Testis (tissue), 5 donors: ENCODE measurements at places on chromosomes 7 and 10.
A peak's percentile ranks its signal among the peaks of the same experiment; 100 is the strongest.

DNA sequence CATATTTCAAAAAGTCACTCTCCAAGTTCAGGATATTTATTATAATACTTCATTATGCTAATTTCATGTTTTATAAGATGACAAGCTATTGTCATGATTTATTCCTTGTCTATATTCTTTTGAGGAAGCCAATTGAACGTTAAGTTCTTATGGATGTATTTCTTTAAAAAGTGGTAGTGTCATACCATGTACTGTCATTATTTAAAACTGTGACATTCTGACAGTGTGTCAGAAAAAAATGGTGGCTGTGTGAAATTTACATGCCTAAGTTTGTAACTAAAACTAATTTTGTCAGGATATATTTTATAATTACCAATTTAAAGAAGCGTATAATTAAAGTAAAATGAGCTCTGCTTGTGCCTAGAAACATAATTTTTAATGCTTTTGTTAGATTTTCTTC is 158.9 kb upstream of the HDAC9 start:
- DNase-seq: no peak

GRCh38 chr10:116121640-116122525 is 151.1 kb downstream of the GFRA1 start:
- no peak for DNase-seq

DNA sequence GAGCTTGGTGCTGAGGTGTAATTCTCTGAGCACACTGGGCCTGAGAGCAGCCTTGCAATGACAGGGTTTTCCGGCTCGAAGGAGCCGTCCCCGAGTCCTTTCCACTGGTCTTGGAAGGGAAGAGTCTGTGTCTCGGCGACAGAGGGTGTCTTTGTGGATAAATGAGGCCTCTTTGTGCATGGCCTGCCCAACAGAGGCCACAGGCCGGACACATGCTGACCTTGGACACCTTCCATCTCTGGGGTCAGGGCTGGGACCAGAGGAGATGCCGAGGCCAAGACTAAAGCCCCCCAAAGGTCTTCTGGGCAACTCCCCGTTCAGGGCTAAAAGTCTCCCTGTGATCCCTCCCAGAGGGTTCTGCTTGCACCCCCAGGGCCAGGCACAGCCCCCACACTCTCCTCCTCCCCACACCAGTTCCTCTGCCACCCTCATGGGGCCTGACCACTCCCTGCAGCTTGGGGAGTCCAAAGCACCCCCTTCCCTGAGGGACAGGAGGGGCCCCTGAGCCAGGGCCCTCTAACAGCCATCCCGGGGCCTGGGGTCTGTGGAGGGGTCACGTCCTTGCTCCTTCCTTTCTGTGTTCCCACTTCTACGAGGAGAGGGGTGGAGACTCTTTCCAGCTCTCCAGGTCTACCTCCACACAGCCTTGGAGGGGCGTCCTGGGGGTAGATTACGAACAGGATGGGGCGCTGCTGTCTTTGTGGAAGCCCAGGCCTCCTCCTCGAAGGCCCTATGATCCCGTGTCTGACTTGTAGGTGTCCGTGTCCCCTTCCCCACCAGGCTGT is 130.6 kb upstream of the FAM20C start:
- no peak for DNase-seq

DNA sequence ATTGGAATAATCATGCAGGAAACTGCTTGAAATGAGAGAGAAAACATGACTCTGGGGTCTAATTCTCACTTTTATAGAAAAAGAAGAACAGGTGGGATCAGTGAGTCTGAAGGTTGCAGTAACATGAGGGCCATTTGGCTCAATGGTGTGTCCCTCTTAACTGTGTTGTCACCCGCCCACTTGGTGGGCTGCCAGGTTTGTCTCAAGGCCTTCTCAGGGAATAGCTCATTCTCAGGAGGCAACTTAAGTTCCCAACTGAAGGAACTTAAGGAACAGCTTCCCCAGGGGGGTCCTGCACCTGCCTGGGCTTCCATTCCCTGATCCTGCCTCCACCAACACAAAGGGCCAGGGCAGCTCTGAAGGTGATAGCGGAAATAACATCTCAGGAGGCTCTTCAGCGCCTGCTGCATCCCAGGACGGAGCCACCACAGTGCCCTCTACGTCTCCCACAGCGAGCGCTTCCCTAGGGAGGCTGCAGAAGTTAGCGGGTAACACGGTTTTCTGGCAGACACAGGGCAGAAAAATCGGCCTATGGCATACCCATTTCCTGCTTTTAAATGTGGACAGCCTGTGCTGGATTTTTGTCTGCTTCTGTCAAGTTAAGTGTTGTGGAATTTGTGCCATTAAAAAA is 88.8 kb downstream of the ZRANB1 start:
- no peak for DNase-seq

- DNase-seq: no peak
These were observed 323.6 kb downstream of the GFRA1 start for GRCh38 chr10:115949282-115949844.

DNA sequence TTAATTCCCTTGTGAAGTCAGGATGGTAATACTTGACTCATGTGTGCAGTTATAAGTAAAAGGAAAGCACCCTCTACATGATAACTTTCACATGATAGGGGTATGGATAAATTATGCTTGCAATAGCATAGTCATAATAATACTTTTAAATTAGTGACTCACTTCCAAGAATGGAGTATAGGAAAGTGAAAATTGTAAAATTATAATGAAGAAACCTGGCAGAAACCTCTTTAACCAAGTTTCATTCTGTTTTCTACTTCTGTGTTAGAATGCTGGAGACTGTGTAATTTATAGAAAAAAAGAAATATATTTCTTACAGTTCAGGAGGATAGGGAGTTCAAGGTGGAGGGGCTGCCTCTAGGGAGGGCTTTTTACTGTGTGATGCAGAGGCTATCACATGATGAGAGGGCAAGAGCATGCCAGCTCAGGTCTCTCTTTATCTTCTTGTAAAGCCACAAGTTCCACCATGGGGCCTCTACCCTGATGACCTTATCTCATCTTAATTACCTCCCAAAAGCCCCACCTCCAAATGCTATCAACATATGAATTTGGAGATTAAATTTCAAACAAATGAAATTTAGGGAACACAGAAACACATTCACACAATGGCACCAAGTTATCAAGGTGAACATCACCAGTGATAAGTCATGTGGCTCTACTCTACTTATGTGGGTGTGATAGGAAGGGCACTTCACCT is 43.2 kb downstream of the HDAC9 start:
- no peak for DNase-seq

DNA sequence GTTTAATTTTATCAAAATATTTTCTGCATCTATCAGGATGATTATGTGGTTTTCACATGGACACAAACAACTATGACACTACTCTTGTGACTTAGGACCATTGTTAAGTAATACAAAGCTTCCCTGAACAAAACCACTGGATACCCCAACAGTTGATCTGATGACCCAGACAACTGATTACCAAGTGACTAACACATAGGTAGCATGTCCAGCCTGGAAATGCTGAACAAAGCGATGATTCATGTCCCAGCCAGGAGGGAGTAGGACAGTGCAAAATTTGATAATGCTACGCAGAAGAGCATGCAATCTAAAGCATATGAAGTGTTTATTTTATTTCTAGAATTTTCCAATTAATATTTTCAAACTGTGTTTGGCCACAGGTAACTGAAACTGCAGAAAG is 8.9 kb upstream of the PNLIP start:
- no peak for DNase-seq

DNA sequence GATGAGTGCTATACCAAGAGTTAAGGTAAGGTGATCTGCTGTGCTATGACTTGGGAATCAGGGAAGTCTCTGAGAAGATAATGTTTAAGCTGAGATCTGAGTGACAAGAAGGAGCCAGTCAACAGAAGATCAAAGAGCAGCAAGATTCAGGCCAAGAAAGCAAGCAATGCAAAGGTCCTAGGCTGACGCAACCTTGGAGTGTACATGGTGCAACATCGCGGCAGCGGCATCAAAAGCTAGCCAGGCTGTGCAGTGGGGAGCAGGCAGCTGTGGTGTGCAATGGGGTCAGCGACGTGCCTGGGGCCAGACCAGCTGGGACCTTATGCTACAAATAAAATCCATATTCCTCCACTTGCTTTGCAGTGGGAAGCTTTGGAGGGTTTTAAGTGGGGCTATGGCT is 324.1 kb downstream of the LRMDA start:
- no peak for DNase-seq

DNA sequence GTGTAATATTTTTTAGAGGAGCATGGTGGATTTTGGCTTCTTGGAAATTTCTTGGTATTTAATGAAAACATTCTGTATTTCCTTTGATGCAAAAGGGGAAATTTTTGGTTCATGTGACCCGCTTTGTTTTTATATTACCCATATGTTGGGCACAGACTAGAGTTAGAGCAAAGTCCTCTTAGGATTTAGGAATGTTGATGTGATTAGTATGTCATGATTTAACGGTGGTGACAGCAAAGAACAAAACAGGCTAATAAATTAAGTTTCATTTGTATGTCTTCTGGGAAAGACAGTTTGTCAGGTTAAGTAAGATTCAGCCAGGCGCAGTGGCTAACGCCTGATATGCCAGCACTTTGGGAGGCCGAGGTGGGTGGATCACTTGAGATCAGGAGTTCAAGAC is 304.6 kb downstream of the REEP3 start:
- DNase-seq: no peak

DNA sequence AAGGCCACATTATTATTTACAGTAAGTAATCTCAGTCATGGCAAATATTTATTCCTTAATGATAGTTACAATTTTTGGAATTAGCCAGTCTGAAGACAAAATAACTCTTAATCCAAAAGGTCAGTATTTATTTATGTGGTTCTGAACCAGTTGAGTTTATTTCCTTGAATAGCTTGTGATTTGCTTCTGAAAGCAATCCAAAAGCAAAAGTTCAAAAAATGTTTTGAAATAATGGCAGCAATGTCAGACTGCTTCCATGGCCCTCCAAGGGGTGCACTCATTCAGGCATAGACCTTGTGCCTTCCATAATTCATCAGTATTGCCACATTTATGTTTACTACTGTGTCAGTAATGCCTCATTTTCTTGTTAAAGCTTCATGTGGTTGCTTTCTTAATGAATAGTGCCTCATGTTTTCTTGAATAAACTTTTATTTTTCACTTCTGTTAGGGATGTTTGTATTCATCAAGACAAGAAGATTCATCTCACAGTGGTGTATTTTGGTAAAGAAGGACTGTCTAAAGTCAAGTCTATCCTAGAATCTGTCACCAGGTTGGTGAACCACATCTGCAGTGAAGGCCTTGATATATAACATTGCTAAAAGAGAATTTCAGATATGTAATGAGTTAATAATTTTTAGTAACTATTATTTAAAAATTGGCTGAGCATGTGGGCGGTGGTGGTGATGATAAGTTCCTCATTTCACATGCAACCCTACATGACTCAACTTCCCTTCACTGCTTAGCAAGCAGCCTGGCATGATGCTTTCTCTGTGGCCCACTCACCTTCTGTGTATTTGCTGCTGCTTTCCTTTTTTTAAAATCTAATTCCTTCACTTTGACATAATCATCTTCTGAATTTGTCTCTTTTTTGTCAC is 22.0 kb downstream of the CSGALNACT2 start:
- no peak for DNase-seq

DNA sequence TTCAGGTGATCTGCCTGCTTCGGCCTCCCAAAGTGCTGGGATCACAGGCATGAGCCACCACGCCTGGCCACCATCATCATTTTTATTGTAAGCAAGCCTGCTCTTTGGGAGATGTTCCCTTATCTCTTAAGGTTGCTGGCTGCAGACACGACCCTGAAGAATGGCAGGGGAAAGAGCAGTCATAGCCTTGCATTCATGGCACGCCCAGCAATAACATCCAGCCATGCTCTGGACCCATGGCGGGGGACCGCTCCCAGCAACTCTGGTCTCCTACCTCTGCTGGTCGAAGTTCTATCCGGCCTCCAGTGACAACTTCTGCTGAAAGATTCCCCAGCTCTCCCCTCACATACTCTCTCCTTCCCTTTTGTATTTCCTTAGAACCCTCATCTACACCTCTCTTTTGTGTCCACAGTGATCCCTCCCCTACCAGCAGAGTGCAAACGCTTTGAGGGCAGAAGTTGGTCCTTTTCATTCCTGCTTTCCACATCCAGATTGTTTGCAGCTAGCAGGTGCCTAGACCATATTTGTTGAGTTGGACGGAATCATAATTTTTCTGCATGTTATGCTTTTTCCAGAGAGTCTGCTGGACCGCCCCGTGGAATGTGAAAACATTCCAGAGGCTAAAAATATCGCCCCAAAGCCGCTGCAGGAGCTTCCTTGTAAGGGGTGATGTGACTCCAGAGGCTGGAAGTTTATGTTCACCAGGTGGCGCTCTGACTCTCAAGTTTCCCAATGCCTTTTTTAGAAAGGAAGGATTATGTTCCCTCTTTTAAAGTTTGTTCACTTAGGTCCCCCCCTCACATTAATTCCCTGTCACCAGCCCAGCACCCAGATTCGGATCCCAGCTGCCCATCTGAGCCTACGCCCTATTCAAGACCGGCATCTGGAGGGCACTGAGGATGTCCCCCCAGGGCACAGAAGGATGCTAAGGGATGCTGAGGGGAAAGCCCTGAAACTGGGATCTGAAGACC is 4.3 kb upstream of the MARVELD1 start:
- DNase-seq: peak; percentile 89

- DNase-seq: no peak
These were observed 17.6 kb downstream of the ZDHHC6 start for GRCh38 chr10:112429147-112429546.

- DNase-seq: no peak
These were observed 148.2 kb upstream of the ETV1 start for GRCh38 chr7:14137676-14138075.

GRCh38 chr7:134429481-134429880 is 29.4 kb downstream of the AKR1B1 start:
- no peak for DNase-seq

GRCh38 chr7:42493436-42494198 is 256.6 kb upstream of the GLI3 start:
- DNase-seq: peak; percentile 79

DNA sequence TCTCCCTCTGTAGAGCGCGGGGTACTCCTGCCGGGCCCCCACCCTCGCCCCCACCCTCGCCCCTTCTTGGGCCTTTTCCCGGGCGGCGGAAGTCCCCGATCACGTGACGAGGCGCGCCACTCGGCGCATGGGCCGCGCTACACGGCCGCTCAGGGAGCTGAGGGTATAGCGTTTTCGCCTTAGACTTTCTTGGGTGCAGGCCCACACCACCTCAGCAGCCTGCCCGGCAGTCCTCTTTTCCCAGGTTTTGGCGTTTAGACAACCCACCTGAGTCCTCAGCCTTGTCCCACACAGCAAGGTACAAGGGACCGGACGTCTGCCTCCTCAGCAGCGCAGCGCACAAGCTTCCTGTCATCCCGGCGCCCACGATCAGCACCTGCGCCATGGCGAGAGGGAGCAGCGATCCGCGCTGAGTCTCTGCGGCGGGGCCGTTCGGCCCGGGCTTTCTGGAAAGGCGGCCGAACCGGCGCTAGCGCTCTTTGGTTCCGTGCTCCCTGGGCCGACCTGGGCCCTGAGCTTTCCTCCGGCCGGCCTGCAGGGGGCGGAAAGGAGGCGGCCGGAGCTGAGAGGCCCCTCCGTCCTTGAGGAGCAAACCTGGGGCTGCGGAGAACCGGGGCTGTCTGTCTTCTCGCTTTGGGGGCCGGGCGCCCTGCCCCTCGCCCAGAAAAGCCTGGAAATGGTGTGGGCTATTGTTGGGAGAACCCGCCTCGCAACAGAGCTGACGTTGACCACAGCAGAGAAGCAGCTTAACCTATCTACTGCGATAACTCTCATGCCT is at the start of gene RNLS:
Gene RNLS, minus strand, starts transcription at position 513 of the 778 bp plus-strand sequence.
- DNase-seq: peak; percentile 81

- DNase-seq: no peak
These were observed 19.9 kb upstream of the SEC61G start for GRCh38 chr7:54778696-54779540.
